ENCODE measurements at places on chromosomes 16 and 17.

- no peak for DNase-seq
These were observed 500.7 kb upstream of the HSBP1 start for GRCh38 chr16:83306961-83307593.

GRCh38 chr17:38452719-38453118, 24.5 kb downstream of the ARHGAP23 start:
- no peak for DNase-seq

DNA sequence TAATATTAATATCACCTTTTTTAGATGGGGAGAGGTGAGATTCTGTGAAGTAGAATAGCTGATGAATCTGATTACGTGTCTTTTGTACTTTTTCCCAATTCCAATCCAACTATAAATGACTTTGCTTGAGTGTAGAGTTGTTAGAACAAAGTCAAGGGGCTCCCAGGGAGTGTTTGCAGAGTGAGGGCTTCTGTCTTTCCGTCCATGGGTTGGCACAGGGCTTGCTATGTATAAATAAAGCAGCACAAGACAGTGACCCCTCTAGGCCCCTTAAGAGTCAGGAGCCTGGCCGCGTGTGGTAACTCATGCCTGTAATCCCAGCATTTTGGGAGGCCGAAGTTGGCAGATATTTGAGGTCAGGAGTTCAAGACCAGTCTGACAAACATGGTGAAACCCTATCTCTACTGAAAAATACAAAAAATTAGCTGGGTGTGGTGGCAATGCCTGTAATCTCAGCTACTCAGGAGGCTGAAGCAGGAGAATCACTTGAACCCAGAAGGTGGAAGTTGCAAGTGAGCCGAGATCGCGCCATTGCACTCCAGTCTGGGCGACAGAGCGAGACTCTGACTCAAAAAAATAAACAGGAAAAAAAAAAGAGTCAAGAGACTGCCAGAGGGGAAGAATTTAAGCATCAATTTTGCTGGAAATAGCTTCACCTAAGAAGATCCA, 127.9 kb upstream of the HS3ST3A1 start:
- peak; percentile 43 for DNase-seq

DNA sequence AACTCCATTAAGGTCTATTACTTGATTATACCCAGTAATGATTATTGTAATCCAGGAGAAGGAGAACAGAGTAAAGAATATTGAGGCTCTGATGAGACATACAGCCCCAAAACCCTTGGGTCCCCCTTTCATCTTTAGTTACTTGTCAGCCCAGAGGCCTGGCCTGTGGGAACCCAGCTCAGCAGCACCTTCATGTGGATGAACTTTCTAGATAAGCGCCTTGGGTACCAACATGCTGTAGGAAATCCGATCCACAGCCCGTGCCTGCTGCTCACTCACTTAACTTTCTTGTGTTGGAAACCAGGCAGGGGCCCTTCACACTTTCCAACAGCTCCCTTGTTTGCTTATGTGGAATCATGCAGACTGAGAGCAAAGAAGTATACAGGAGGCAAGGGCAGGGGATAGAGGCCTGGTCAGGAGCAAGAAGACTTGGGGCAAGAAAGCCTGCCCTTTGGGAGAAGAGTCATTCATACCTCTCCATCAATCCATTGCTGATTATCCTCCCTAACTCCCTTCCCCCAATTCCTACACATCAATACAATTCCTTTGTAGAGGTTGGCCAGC, 64.0 kb upstream of the SOX9 start:
- DNase-seq = no peak

DNA sequence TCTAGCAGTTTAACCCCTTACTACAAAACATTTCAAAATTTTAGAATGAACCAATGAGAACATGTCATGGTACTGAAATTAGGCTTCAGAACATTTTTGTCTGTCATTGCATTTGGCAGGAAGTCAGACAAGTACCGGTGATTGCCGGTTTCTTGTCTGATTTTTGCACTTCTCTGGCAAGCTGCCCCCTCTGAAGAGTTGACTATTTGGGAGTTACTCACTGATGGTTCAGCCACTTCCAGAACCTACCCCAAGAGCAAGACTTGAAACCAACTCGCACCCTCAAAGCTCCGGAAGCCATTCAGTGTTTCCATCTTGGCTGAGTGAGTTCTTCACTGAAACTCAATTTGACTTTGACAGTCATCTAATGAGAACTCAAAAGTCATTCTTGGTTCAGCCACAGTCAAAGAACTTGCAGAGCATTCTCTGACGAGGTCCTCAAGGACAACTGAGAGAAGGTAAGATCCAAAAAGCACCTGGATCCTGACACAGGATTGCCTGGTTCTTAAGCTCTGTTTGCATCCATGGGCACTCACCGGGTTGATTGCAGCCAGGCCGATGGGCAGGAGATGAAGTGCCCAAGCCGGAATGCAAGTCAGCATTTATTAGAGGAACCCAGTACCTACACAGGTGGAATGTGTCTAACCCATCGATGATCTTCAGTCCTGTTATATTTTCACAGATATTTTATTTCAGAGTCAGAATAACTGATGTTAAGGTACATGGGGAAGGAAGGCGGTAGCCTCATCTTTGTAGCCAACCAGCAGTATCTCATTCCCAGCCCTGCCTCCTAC, 93.6 kb downstream of the USP22 start:
- DNase-seq = no peak

All from CMK (cell line).